ENCODE measurements at places on chromosomes 2 and 18.

DNA sequence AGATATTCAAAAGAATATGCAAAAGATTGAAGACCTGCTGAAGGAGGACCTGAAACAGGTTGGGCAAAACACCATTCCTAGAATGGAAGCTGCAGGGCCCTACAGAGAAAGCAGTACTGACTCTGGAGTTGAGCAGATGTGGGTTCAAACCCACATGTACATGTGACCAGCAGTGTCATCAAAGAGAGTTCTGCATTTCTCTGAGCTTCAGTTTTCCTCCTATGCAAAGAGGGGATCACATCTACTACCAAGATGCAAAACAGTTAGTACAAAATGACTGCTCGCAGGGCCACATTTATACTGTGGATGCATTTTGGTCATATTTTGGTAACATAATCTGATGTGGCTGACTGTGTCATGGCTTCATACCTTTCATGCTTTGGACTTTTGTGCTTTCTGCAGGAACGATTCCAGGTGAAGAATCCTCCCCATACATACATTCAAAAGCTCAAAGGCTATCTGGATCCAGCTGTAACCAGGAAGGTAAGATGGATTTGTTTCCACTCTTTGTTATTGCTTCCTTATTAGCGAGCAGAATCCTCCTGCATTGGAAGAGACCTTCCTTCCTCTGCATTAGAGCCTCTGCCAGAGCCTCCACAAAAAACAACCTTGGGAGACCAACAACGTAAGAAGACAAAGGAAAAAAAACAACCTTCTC, 174.8 kb downstream of the PRPF40A start:
- no peak for DNase-seq

- no peak for DNase-seq
These were observed 72.3 kb upstream of the RAB12 start for GRCh38 chr18:8536922-8537321.

DNA sequence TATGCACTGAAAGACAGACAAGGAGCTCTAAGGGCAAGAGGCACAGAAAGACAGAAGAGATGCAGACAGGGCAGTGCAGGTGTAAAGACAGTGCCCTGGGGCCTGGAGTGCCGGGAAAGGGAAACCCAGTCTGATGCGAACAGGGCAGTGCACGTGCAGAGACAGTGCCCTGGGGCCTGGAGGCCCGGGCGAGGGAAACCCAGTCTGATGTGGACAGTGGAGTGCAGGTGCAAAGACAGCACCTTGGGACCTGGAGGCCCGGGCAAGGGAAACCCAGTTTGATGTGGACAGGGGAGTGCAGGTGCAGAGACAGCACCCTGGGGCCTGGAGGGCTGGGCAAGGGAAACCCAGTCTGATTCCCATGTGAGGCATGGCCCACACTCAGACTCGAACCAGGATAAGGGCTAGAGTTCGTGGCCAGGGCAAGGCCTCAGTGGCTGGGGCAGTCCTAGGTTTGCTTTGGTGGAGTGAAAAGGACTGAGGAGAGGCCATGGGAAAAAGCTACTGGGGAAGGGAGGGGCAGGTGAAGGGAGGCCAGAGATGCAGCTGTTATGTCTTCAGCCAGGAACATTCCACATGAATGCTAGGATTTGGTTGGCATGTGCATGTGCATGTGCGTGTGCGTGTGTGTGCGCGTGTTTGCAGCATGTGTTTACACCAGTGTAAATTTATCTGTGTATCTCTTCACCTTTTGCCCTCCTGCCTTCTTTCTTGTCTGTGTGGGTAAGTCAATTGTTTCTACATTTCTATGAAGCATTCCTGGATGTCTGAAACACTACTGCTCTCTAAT, 39.1 kb upstream of the DNMT3A start:
- no peak for DNase-seq

DNA sequence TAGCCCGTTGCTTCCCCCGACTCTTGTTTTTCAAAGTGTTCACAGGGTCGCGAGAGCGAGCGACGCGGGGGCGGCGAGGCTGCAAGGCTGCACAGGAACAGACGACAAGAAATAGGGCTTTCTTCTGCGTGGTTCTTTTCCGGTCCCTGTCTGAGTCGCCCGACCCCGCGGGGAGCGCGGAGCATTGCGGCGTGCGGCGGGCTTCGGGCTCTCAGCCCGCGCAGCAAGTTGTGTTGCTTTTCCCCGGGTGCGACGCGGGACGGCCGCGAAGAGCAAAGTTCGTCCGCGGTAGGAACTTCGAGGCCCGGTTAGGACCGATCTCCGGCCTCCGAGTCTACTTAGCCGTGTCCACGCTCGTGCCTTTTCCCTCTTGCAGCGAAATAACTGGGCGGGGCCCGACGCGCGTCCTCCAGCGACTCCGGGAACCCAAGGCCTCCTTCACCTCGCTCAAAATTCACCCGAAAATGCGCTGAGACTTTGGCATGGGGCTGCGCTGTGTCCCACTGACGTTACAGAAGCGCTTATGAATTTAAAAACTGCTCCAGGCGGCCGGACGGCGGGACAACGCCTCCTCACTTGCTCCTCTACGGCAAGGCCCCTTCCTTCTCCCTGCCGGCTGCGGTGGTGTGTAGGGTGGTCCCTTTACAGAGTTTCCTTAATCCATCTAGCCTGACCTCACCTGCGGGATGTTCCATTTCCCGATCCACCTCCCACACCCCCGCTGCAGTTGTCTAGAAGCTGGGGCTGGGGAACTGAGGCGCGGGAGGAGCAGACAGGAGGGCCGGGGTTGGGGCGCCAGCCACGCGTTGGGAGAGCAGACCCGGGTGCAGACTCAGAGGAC, 1.5 kb upstream of the BCL2L11 start:
- no peak for DNase-seq

DNA sequence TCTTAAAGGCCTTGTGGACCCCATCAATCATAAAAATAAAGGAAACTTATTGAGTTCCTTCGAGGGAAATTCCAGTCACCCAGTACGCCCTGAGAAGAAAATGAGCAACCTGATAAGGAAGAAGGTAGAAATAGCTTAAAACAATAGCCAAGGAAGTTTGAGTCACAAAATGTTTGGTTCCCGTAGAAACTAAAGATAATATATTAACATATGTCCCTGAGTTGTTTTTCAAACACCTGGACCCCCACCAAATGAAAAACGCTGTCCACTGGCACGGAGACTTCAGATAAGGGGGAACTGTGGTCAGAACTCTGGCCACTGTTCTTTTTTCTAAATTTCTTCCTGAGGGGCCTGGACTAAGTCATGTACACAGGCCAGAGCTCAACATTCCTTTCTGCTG, 669.1 kb downstream of the ADCYAP1 start:
- DNase-seq, result no peak

DNA sequence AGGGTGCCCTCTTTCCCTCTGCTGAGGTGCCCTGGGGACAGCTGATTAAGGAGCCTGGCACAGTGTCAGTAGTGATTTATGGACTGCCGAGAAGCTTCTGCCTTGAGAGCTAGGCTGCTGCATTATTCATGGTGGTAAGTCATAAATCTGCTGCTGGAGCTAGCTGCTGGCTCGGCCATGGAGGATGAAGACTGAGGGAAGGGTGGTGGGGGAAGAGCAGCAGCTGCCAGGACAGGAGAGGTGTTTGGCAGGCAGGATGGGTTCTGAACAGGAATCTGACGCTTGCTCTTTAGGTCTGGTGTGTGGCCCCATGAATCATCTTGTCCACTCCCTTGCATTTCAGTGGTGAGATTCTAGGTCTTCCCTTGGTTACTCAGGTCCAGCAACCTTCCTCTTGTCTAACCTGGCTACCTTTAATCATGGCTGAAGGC, 296.3 kb downstream of the DYSF start:
- DNase-seq, result peak; percentile 31

DNA sequence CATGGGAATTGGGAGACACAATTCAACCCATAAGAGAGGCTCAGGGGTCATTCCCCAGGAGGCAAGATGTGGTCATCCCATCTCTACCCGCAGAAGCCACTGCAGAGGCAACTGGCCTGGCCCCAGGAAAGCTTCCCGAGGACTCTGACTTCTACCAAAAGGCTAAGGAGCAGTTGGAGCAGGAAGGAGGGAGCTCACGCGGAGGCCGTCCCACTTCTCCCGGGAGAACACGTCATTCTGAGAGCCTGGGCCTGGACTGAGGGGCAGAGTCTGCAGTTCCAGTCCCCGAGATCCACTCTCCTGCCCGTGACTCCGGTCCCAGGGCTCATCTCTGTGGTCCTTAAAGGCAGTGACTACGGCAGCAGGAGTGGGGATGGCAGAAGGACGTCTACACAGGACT, 69.0 kb upstream of the TAF1B start:
- no peak for DNase-seq

GRCh38 chr2:72847534-72848315, 21.9 kb upstream of the EXOC6B start:
- no peak for DNase-seq

DNA sequence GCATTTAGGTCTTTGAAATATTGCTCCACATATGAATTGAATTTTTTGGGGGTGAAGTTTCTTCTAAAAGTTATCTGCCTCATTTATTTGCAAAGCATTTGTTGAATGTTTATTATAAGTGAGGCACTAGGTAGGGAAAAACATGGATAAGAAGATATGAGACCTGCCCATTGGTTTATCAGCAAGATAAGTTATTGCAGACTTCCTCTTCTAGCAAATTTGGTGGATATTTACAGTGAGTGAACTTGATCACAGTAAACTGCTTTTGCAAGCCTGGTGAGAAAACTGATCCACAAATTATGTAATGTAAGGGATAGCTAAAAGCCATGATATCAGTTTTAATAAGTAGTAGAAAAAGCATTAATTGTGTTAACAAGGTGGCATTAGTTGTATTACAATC, 364.8 kb downstream of the SOCS6 start:
- no peak for DNase-seq

- no peak for DNase-seq
These were observed 19.8 kb downstream of the CMPK2 start for GRCh38 chr2:6845903-6846302.

DNA sequence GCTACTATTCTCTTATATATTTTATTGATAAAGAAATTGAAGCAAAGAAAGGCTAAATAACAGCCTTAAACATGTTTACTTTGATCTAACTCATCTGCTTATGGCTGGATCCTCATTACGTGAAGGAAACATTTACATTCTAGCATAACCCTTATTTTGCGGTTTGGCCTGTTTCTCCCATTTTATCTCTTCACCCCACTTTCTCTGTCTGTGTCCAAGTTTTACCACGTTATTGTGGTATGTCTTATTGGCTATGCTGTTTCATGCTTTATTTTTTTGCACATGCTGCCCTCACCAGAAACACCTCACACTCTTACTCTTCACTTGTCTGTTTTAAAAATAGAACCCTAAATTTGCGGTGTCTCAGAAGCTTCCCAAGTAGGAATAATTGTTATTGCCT, 78.5 kb downstream of the RPIA start:
- DNase-seq, result no peak

- no peak for DNase-seq
These were observed 13.0 kb downstream of the PPM1B start for GRCh38 chr2:44181648-44182047.

DNA sequence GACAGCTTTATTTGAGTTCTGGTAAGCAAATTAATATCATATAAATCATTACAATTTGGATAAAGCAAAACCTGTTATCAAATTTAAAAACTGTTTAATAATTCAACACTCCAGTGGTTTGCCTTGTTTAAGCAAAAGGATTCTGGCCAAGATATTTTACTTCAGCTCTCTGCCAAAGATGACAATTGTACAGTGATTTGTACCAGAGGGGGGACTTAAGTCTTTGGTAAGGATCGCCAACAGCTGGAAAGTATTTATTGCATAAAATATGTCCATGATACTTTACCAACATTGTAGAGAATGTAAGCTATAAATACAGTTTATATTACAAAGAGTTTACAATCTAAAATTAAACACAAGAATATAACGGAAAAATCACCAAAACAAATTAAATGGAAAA, 13.8 kb downstream of the PREPL start:
- no peak for DNase-seq

DNA sequence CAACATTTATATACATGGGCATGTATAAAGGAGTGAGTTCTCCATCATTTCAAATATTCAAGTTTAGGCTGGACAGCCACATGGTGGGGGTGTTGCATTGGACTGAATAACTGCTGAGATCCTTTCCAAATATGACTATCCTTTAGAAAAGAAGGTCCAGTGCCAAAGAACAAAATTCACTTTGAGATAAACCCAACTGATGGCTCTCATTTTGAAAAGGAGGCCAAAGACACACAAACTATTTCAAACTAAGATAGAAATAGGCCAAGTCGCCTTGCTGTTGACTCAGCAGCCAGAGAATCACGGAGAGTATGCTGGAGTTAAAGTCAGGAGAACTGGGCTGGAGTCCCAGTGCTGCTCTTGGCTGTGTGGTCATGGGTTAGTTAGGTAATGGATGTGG, 204.5 kb upstream of the LRATD1 start:
- DNase-seq, result no peak

GRCh38 chr2:160052531-160052930, 9.9 kb downstream of the PLA2R1 start:
- DNase-seq, result no peak

GRCh38 chr18:22336406-22336805, 81.3 kb downstream of the CTAGE1 start:
- no peak for DNase-seq

DNA sequence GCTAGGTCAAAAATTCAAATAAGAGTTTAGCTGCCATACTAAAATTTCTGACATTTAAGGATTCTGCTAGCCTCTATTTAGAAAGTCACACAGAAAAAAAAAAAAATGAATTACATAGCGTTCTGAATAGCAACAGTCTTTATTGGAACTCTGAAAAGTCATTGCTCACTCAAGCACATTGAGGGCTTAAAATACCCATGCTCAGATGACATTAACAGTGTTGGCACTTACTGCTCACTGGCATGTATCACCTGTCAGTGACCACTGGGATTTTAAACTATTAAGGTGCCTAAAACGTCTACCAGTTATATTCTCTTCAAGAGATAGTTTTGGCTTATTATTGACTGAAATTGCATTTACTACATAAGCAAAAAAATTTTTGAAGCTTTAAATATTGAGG, 468.0 kb upstream of the SPHKAP start:
- no peak for DNase-seq

- no peak for DNase-seq
These were observed 3.2 kb downstream of the NPPC start for GRCh38 chr2:231923010-231923344.

DNA sequence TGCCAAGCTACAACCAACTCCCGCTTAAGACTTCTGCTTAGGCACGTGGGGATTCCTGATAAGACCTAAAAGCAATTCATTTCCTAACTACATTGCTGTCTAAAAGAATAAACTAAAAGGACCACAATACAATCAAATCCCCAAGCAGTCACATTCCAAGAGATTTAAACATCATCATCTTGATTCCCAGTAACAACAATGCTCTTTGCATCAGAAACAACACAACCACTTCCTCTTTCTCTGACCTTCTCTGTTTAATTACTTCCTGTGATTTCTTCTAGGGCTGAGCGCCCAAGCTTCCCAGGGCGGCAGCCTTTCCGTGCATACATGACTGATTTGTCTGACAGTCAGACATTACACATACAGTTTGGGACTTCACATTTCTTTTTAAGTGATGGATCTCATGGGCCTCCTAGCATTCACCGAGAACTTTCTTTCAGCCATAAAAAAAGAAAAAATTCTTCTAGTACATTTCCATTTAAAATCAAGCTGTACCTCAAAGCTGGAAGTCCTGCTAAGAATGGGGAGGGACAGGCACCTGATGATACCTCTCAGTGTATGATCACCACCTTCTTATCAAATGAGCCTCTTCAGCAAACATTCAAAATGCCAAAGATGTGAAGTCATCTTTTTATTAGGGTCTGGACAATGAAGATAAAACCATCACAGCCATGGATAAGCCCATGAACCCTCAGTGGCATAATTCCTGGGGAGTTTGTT, 11.5 kb downstream of the SPRED2 start:
- DNase-seq, result peak; percentile 81

- peak; percentile 17 for DNase-seq
These were observed 17.0 kb upstream of the HPCAL1 start for GRCh38 chr2:10285556-10286198.

GRCh38 chr2:42878581-42878980, 86.2 kb upstream of the HAAO start:
- no peak for DNase-seq

All from kidney glomerular epithelial cell (primary cell).